ENCODE measurements at places on chromosomes 1 and 21.

DNA sequence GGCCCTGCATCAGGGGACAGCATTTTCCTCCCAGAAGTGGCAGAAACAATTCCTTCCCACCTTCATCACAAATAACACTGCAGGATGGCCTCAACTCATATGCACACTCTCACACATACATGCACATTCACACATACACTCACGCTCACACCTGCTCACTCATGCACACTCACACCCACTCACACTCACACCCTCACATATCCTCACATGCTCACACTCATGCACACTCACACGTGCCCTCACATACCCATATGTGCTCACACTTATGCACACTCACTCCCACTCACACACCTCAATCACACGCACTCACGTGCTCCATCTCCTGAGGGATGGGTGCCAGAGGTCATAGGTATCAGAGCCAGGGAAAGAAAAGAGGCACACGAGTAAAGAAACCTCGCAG, 77.1 kb downstream of the NFASC start:
- DNase-seq: peak; percentile 2

DNA sequence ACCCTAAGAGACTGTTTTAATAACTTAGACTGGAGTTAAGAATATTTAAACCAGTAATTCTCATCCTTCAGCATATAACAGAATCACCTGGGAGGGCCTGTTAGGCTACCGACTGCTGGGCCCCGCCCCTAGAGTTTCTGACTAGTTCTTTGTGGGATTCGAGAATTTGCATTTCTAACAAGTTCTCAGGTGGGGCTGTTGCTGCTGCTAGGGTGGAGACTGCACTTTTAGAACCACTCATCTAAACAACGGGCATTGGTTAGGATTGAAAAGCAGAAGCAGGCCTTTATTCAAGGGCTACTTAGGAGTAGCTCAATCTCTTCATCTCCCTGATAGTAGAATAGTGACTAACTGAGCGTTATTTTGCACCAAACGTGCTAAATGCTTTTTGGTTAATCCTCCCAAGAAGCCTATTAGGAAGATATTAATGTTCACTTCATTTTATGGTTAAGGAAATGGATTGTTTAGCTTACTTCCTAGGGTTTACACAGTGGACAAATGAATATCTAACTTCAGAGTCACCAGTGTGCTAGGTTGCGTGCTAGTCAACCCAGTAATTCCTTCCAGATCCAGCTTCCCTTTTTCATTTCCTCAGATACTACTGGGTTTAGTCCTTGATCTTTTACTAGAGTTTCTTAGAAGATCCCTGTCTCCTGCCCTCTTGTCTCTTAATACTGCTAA, 31.1 kb upstream of the UAP1 start:
- DNase-seq: peak; percentile 75

GRCh38 chr1:190478149-190479049, 735 bp upstream of the BRINP3 start:
- no peak for DNase-seq

GRCh38 chr21:31117128-31117916, 79.0 kb upstream of the KRTAP19-8 start:
- no peak for DNase-seq

GRCh38 chr1:19122668-19123067, 87.4 kb downstream of the UBR4 start:
- DNase-seq: no peak

DNA sequence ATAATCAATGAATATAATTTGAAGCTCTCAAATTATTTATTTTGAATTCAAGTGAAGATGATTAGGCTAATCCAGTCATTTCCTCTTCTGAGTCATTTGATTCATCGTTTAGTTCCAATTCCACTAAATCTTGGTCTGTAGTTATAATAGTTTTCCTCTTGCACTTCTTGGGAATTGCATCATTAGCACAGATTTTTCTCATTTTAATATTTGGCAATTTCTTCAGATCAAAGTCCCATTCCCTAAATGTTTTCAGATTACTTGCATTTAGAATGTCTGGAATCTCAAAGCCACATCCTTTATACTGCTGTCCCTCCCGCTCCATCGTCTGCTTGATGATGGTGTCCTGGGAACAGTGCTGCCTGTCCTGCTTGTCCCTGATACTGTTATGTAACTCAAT, 43.5 kb downstream of the MAST2 start:
- DNase-seq: no peak

DNA sequence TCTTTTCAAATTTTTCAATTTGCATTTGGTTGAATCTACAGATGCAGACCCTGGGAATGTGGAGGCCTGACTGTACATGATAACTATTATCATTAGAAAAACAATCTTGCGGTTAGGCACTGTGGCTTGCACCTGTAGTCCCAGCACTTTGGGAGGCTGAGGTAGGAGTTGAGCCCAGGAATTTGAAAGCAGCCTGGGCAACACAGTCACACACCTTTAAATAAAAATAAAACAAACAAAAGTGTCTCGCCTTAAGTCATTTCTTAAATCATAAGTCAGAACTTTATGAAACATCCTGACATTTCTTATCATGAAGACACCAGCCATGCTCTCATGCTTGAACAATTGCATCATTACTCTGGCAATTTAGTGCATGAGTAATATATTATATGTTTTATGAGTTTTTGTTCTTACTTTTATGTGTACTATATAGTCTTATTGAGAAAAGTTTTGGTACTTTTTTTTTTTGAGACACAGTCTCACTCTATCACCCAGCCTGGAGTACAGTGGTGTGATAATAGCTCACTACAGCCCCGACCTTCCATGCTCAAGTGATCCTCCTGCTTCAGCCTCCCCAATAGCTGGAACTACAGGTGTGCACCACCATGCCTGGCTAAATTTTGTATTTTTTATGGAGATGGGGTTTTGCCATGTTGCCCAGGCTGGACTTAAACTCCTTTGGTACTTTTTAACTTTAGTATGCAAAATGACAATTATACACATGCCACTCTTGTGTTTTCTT, 7.8 kb downstream of the TBX19 start:
- DNase-seq: no peak

DNA sequence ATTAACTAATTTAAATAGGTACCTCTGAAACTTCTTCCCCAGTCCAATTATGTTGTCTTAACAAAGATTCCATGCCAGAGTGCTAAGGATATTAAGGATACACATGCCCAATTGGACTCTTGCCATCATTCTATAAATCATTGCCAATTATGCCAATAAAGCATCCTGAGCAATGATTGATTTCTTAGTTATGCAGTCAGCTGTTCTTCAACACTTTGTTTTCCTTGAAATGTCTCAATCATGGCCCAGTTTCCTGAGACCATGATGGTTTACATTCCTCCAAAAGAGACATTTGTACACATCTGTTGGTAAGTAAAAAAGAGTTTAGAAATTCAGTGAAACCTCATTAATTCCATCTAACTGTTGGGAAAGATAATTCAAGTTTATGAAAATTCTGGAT, 180.4 kb upstream of the PKN2 start:
- no peak for DNase-seq

GRCh38 chr1:152165286-152166077, 6.5 kb upstream of the RPTN start:
- DNase-seq: no peak

GRCh38 chr1:182484531-182485257, 34.7 kb downstream of the RGSL1 start:
- peak; percentile 2 for DNase-seq

- DNase-seq: no peak
Observed at GRCh38 chr21:35450830-35451229, 401.7 kb upstream of the RUNX1 start.

DNA sequence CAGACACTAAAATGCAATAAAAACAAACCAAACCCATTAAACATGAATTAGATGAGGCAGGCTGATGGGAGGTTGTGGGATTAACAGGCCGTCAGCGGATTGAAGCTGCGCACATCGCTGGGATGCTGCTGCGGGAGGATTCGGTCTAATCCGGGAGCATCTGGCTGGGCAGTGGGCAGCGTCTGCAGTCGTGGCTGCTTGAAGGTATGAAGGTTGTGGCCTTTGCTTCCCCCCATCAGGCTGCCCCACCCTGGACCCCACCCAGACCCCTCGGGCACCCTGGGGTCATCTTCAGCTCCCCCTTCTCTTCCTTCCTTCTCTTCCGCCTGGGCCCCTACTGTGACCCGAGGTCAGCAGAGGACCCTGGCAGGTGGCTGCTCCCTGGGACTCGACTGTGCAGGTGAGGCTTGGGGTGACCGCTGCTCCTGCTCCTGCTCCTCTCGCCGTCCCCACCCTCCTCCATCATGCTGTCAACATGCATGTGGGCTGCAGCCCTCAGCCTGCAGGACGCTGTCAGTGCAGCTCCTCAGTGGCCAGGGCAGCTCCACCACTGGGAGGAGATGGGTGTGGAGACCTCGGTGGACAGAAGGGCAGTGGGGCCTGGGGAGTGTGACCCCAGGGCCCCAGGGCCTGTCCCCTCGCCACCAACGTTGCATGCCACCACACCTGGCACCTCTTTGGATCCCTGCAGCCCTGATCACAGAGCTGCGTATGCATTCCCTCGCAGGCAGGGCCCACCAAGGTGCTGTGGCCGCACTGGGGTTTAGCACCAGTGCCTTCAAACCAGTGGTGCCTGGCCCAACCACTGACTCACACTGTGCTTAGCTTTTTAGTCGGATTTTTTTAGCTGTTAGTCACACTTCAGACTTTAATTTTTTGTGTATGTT, 112.2 kb upstream of the COL6A1 start:
- no peak for DNase-seq

DNA sequence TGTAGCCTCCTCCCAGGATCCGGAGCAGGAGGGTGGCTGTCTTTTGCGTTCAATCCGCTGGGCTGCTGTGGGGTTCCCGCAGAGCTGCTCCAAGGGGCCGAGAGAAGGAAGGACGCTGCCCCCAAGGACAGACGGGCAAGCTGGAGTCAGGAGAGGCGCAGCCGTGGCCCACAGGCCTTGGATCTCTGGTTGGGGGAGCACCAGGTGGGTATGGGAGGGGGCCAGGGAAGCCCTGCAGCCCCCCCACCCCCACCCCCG, 15.9 kb upstream of the SKI start:
- no peak for DNase-seq

DNA sequence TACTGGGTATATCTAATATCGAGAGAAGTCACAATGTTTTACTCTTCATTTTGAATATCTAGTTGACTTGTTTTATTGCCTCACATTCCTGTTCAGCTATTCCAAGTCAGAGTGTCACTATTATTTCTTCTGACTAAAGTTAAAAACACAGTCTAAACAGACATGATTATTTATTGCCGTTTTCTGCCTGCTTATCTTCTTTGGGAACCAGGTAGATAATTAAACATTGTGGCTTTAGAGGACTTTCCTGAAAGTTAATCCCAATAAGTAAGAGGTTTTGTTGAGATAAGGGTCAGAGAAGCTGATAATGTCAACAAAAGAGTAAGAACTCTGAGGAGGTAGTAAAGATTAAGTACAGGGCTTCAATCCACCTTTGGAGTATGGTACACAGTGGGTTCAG, 53.8 kb downstream of the PCNX2 start:
- DNase-seq: no peak

GRCh38 chr1:211384524-211384923, 57.9 kb downstream of the TRAF5 start:
- DNase-seq: no peak

GRCh38 chr1:161226759-161227158, 899 bp downstream of the TOMM40L start:
- DNase-seq: no peak

- DNase-seq: no peak
Observed at GRCh38 chr1:71719330-71719729, 563.0 kb downstream of the NEGR1 start.

DNA sequence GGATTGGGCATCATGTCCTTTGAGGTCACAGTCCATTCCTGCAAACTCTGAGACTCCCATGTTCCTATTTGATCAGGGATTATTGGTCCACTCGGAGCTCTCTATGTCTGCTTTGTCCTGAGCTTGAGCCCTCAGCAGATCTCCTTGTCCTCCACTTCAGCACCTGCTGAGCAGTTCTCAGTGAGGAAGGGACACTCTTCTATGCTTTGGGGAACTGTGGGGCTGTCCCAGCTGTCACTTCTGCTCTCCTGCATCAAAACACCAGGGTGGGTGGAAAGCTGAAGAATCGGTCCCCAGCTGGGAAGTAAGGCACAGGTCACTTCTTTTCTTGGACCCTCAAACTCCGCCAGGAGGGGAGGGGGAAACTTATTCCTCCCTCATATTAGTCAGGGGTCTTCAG, 99.5 kb downstream of the PCP4 start:
- DNase-seq: no peak

DNA sequence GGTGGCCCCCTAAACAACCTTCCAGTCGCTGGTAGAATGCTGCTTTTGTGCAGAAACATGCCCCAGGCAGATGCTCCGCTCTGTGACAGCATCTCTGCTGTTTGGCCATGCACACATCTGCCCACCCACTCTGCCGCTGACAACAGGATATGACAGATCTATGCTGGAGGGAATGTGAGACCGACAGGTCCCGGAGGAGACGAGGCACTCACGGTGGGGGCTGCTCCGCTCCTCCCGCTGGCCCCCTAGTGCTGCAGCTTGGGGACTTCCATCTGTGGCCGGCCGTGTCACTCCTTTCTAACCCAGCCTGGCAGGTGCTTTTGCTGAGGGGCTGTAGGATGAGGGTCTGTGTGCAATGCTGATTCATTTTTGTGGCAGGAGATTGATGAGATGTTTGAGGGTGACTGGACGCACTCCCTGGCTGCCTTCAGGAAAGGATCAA, 49.1 kb upstream of the DMRTB1 start:
- DNase-seq: no peak

DNA sequence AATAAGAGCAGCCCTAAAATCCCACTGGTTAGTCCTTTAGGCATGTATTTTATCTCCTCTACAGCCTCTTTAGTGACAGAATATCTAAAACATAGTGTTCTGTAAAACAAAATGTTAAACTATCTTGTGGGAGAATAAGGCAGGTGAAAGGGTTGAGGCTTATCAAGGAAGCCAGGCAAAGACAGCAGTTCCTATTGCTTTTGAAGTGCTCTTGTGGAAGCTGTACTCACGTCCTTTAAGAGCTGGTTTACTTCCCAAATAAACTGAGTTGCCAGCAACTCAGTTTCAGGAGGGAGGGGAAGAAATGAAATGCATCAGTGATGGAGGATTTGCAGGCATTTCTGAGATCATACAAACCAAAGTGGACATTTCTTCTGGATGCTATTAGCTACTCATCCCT, 529.6 kb upstream of the ZRANB2 start:
- no peak for DNase-seq

- DNase-seq: no peak
Observed at GRCh38 chr1:94283462-94283861, 46.1 kb upstream of the ARHGAP29 start.

DNA sequence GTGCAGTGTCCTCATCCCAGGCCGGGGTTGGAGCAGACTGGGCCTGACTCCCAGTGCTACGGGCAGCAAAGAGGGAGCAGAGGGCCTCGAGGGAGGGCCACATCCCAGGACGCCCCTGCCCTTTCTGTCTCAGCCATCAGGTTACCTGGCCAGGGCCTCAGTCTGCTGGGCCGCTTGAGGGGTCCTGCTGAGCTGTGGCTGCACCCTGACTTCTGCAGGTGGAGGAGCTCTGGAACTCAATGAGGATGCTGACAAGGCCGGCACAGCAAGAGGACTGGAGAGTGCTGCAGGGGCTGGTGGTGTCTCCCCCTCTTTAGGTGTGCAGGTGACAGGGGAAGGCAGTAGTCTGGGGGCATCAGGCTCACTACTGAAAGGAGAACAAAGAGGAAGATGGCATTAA, 3.3 kb downstream of the ZNF692 start:
- no peak for DNase-seq
